ENCODE measurements at places on chromosomes 13 and 19.

GRCh38 chr19:3501780-3502179, 1.3 kb upstream of the DOHH start:
- no peak for DNase-seq

- no peak for DNase-seq
These were observed 72.9 kb upstream of the GPR183 start for GRCh38 chr13:99379856-99380801.

DNA sequence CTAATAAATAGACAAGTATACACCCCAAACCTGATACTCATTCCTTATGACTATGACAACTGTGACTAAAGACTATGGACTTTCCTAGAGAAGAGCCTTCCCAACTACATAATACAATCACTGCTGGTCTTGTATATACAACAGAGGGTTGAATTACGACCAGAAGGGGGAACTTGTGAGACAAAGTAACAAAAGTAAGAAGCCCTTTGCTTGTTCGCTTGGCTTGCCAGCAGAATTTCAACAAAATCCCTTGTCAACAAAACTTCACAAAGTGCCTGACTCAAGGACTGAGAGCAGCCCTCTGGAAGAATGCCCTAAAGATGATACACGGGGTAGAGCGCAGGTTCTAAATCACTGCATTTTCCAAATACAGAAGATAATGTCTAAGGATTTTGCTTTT, 99.4 kb downstream of the WASF3 start:
- DNase-seq = no peak

GRCh38 chr13:99007414-99007986, 29.6 kb upstream of the DOCK9 start:
- DNase-seq = no peak

DNA sequence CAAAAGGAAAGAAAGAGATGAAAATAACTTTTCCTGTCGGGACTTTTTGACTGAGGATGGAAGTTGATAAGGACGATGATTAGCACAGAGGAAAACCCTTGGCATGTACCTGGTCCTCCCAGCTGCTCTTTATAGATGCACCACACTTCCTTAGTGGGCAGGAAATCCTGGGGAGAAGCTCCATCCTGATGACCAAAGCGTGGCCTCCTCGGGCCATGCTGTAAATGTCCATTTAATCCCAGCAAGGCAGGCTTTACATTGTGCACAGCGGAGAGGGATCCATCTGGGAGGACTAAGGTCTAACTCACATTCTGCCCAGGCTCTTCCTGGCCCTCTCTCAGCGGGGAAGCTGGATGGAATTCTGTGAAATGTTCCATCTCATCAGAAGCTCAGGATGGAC, 113.5 kb downstream of the COL4A2 start:
- no peak for DNase-seq

GRCh38 chr19:33257828-33258227, 32.2 kb upstream of the SLC7A10 start:
- DNase-seq = no peak

DNA sequence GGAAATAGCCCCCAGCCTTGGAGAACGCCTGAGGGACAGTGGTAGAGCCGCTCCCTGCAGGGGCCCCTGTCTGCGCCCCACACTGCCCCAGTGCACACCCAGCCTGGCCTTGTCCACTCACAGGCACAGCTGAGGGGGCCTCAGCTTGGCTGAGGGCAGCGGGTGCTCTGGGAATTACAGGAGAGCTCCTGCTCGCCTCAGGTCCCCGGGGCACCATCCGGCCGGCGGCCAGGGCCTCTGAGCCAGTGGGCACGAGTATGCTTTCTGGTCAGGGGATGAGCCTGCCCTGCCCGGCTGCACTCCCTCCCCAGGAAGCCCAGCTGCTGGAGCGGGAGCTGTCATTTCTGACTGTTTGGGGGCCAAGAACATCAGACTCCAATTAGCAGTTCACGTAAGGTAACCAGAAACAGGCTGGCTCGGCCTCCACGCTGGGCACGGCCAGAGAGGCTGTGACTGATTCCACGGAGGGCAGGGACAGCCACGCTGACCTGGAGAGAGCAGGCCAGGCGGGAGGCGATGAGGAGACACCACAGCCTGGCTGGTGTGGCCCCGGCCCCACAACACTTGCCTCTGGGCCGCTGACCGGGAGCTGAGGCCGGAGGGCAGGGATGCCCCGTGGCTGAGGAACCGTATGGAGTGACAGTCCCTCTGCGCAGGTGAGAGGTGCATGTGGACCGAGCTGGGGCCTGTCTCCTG, 15.4 kb downstream of the CEBPG start:
- no peak for DNase-seq

DNA sequence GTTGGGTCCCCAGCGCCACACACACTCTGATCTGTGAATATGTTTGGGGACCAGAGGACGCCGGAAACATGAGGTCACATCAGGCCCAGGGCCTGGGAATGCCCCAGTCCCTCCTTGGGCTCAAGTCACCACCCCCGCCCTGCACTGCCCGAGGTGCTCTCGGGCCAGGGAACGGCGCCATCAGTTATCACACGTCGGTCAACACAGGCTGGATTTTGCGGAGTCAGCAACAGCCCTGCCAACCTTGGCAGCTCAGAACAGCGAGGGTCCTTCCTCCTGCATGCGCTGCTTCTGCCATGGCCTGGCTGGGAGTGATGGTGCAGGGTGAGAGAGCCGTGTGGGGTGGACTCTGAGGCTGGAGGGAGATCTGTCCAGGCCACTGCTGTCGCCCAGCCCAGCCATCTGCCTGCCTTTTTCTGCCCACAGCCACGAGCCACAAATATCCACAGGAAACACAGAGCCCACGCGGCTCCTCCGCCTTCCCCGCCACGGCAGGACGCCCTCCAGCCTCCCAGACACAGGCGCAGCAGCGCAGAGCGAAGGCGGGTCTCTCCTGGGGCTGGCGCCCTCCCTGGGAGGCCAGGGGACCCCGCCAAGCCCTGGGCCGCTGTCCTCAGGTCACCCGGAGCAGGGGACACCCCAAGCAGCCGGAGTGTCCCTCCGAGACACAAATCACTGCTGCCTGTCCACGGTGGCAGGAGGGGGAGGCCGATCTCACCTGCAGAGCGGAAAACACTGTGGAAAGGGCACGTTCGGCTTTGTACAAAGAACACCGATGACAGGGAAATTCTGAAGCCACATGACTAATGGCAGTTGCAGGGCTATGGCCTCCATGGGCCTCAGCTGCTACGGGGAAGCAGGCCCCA, 31.6 kb upstream of the CACTIN start:
- no peak for DNase-seq

- DNase-seq = no peak
These were observed 27.6 kb upstream of the C13orf46 start for GRCh38 chr13:114001331-114002008.

GRCh38 chr13:97905517-97905916, 48.0 kb upstream of the IPO5 start:
- DNase-seq = no peak

DNA sequence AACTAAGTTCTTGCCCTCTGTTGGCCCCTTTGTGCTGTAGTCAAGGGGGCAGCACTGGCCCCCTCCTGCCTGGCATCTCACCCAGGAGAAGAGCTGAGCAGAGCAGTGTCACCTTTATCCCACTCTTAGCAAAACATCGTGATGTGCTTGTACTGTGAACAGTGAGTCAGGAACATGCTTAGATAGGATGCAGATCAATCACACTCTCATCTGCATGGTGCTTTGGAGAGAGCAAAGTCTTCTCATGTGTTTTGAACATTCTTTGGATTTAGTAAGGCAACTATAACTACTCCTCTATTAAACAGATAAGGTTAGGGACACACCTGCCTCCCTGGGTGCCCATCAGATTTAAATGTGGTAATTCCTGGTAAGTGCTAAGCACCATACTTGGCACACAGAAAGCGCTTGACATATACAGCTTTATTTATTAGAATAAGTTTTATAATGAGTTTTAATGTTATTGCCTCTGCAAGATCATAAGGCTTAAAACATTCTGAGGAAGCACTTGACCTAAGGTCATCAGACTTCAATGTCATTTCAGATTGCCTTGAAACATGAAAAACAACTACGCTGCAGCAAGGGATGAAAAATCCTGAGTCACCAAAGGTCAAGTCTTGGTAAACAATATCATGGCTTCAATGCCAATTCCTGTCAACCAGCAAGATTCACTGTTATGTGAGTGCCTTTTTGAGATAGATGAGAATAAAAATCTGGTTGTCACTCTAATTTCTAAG, 82.4 kb upstream of the IRS2 start:
- no peak for DNase-seq

DNA sequence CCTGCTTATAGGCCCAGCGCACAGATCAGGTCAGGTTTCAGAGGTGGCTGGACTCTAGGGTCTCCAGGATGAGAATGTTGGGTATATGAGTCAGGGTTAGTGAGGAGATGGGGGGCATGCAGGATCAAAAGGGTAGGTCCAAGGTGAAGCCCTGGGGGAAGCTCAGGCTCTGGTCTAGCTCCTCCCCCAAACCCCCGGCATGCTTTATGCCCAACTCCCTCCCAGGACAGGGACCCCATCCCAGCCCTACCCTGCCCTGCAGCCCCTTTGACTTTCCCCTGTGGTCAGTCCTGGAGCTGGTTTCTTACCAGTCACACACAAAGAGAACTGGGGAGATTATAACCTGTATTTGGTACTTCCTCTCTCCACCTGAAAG, 9.8 kb upstream of the CEACAM18 start:
- DNase-seq = no peak

GRCh38 chr13:100673713-100674571, 653 bp downstream of the TMTC4 start:
- DNase-seq = no peak

DNA sequence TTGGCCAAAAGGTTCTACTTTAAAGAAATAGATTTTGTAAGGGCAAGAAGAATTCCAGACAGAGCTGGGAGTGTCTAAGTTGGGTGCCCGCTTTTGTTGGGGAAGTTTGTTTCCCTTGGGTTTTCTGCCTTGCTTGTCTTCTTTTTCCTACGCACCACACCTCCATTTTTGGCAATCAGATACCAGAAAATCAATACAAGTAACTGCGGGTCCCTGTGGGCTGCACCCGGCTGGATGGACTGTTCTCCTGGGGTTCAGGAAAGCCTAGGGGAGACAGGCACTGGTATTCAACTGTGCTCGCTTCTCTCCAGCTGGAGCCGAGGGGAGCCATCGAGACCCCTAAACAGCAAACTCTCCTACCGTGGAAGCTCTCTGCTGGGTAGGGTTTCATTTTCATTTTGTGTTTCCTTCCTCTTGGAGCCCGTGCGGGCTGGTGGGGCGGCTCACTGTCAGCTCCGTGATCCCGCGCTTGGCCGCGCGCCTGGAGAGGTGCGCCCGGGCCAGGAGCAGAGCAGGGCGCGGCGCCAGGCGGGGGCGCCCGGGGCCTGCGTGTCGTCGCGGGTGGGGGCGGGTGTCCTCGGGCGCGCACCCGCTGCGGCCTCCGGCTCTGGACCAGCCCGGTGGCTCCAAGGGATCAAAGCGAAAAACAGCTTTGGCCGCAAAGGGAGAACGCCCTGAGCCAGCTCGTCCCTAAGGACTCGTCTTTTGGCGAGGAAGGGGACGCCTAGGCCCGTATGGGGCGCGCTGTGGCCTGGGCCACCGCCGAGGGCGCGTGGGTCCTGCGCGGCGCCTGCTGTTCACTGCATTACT, 347.2 kb downstream of the ZNF536 start:
- no peak for DNase-seq

GRCh38 chr13:105827111-105827809, 708.2 kb downstream of the EFNB2 start:
- no peak for DNase-seq
